ENCODE measurements at places on chromosomes 13 and 19.

- no peak for DNase-seq
These were observed 60.5 kb downstream of the ATP7B start for GRCh38 chr13:51950722-51951121.

DNA sequence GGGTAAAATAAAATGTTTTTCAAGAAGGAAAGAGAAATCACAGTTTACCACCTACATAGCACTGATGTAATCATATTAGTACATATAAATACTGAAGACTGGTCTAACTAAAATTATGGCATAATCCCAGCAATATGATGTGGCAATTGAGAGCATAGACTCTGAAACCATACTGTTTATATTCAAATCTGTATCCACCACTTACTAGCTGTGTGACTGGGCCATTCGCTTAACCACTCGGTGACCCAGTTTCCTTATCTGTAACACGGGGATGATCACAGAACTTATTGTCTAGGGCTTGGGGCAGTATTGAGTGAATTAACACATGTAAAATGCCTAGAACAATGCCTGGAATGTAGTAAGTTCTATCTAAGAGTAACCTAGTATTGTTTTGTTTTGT is 13.1 kb upstream of the GTF3A start:
- DNase-seq = no peak

DNA sequence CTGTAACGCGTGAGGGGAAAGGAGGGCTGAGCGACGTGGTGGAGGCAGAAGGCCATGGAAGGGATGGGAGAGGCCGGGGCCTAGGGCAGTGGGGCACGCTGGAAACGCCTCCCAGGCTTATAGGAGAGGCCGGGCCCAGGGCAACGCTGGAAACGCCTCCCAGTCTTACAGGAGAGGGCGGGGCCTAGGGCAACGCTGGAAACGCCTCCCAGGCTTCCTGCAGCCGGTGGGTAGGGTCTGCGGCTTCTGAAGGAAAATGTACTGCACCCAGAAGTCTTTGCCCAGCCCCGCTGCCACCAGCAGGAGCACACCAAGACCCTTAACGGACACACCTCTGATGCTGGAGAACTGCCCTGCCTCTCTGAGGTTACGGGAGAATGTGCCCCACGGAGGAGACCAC is 9.1 kb downstream of the CACTIN start:
- DNase-seq = no peak

DNA sequence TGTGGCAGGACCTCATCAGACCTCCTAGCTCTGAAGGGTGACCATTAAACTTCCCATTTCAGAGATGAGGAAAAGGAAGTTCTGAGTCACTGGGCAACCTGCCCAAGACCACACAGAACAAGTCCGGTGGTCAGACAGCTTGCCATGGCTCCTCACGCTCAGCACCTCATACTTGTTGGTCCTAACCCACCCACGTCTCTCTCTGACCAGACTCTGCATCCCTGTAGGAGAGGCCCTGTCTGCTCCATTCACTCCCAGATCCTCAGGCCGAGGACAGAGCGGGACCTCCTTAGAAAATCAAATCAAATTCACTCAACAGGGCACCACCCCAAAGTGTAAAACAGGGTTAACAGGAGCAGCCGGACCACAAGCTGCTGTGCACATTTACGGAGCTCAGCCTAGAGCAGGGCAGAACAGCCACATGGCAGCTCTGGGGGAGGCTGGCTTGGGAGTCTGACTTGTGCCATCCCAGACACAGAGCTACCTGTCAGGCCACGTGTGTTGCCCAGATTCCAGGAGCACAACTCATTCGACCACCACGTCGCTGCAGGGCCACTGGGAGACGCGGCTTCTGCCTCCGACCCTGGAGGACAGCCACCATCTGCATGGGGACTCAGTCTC is 1.7 kb downstream of the MIER2 start:
- DNase-seq = peak; percentile 85

DNA sequence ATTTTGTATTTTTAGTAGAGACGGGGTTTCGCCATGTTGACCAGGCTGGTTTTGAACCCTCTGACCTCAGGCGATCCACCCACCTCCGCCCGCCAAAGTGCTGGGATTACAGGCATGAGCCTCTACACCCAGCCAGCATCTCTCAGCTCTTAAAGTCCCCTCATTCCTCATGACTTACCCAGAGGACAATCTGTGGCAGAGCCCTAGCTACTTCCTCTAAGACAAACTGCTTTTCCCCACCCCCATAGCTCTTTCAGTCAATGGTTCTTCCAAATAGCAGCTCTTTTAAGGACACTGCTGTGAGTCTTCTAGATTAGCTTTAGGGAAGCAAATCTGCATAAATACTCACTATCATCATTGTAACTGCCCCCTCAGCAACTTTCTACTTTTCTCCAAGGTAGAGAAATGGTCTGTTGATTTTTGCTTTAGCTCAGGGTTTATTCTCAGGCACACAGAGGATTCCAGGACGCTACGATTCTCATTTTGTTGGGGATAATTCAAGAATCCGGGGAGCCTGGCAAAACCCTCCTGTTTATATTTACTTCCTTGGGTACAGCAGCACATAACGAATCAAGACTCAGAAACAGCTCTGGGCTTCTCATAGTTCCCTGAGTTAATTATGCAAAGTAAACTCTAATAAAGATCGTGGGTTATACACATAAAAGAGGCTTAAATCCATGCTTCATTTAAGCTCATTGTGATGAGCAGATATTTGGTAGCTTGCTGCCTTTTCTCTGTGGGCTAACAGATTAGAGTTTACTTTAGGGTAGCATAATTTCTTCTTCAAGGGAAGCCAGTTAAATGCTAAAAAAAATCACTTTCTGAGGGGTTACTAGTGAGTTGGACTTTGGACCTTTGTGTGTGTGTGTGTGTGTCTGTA is 357.4 kb downstream of the TDRD3 start:
- DNase-seq = no peak

DNA sequence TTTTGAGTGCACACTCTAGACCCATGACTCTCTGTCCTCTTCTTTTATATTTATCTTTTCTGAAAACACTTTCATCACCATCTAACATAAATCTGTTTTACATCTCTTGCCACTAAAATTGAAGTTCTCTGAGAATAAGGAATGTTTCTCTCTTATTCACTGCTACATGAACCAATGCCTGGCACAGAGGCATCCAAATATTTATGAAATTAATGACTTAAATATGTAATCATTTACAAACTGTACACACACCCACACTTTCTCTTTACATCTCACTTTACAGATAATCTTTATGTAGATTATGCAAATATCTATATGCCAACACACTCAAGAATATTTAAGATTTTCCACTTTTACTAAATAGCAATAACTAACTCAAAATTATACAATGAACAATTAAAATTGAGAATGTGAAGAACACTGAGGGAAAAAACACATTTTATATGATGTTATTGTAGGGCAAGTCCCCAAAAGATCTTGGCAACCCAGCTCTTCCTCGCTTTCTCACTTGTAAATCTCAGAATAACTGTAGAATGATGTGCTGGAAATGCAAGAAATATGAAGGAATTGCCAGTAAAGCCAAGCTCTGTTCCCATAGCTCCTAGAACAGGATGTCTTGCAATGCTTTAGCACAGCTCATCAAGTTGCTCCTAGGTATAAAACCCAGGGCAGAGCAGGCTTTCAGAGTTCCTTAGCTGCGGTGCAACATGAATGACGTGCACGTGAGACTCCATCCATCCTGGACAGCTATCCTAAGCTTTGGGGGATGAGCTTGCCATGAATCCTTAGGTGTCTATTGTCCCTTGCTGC is 50.7 kb downstream of the UGGT2 start:
- no peak for DNase-seq

- no peak for DNase-seq
These were observed 34.4 kb upstream of the ABCC4 start for GRCh38 chr13:95335667-95336066.

- DNase-seq = no peak
These were observed 4.2 kb downstream of the PRR12 start for GRCh38 chr19:49594993-49595818.
